ENCODE measurements at places on chromosomes 4 and X.

- no peak for DNase-seq
Measured at GRCh38 chr4:93409035-93409434, 419.5 kb upstream of the ATOH1 start.

DNA sequence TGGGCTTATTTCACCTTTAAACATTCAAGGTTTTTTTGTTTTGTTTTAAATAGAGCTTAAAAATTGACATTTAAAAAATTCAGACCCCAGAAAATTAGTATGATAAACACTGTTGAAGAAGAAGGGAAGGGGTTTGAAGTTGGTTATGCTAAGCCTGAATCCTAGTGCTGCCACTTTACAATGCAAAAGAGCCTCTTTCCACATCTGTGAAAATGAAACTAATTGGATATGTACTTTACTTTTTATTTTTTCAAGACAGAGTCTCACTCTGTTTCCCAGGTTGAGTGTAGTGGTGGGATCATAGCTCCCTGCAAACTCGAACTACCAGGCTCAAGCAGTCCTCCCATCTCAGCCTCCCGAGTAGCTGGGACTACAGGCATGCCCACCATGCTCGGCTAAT lies 41.8 kb downstream of the FIP1L1 start:
- no peak for DNase-seq

GRCh38 chr4:55866290-55866907 lies 13.0 kb downstream of the EXOC1 start:
- DNase-seq, result no peak

GRCh38 chr4:113701169-113701568 lies 60.4 kb downstream of the CAMK2D start:
- DNase-seq, result no peak

- DNase-seq, result no peak
Measured at GRCh38 chr4:122617597-122618593, 3.0 kb downstream of the IL21 start.

GRCh38 chr4:1761130-1761689 lies 31.9 kb upstream of the FGFR3 start:
- no peak for DNase-seq

- DNase-seq, result no peak
Measured at GRCh38 chr4:21887481-21887880, 61.1 kb downstream of the KCNIP4 start.

Measured in right atrium auricular region (tissue), 2 donors.